Smooth muscle cell of bladder (primary cell): ENCODE measurements at places on chromosomes 4 and X. TPM values are rescaled to one million over a fixed set of nuclear protein-coding genes. Genes with fewer than 3 reads are reported as not detected.

P2RY8 gene
- total RNA-seq: not detected in 2 replicates

FHDC1 gene
- 0.18 and 0.28 TPM in 2 replicates for total RNA-seq

BCOR gene
- total RNA-seq: 7.3 TPM in 2 replicates

ATP6AP2 gene
- total RNA-seq: 147 and 196 TPM in 2 replicates

RAB9B gene
- 0.43 and 1.2 TPM in 2 replicates for total RNA-seq

PTCHD1 gene
- not detected in 2 replicates for total RNA-seq

GPR34 gene
- total RNA-seq: not detected in 2 replicates

PLXNB3 gene
- 1.3 and 3.9 TPM in 2 replicates for total RNA-seq

GRID2 gene
- not detected in 2 replicates for total RNA-seq

GUCY2F gene
- under 0.01 TPM in 1 of 2 replicates, not detected in the other for total RNA-seq

SSX1 gene
- 0.18 TPM in 1 of 2 replicates, not detected in the other for total RNA-seq

FMR1NB gene
- total RNA-seq: 0.14 TPM in 1 of 2 replicates, not detected in the other

GABRG1 gene
- total RNA-seq: not detected in 2 replicates

DMRTC1 gene
- total RNA-seq: not detected in 2 replicates

VCX3B gene
- total RNA-seq: not detected in 2 replicates

AREG gene
- 5.7 TPM in 1 of 2 replicates, not detected in the other for total RNA-seq

CMC4 gene
- total RNA-seq: 5.4 and 9.1 TPM in 2 replicates

STARD8 gene
- 0.43 and 1.3 TPM in 2 replicates for total RNA-seq

COL25A1 gene
- 0.55 and 0.57 TPM in 2 replicates for total RNA-seq

RBMX2 gene
- total RNA-seq: 30.2 and 37.5 TPM in 2 replicates

MAP7D2 gene
- total RNA-seq: under 0.01 and 0.09 TPM in 2 replicates

USP46 gene
- total RNA-seq: 19.8 and 34.0 TPM in 2 replicates

RGN gene
- 1.8 and 3.3 TPM in 2 replicates for total RNA-seq

MAGEA8 gene
- not detected in 2 replicates for total RNA-seq

FAT4 gene
- total RNA-seq: 8.1 TPM in 2 replicates

DDX53 gene
- not detected in 2 replicates for total RNA-seq

CLGN gene
- total RNA-seq: 5.8 and 7.5 TPM in 2 replicates

SHISA3 gene
- total RNA-seq: 0.28 and 0.65 TPM in 2 replicates

ARAP2 gene
- total RNA-seq: 1.3 and 1.4 TPM in 2 replicates

FDCSP gene
- not detected in 2 replicates for total RNA-seq

PKD2 gene
- total RNA-seq: 73.5 and 108 TPM in 2 replicates

F8A3 gene
- total RNA-seq: 0.55 and 1.3 TPM in 2 replicates

S100G gene
- not detected in 2 replicates for total RNA-seq

KIAA0232 gene
- total RNA-seq: 14.9 and 15.2 TPM in 2 replicates

CDX4 gene
- total RNA-seq: not detected in 2 replicates

STPG2 gene
- 0.09 and 0.14 TPM in 2 replicates for total RNA-seq

DNAAF6 gene
- not detected in 2 replicates for total RNA-seq

DCAF4L1 gene
- total RNA-seq: under 0.01 and 0.09 TPM in 2 replicates

CHST7 gene
- total RNA-seq: 9.3 and 11.4 TPM in 2 replicates

CSN1S1 gene
- not detected in 2 replicates for total RNA-seq

USP17L18 gene
- not detected in 2 replicates for total RNA-seq

KIT gene
- total RNA-seq: 0.37 and 0.43 TPM in 2 replicates

QRFPR gene
- not detected in 2 replicates for total RNA-seq

CABS1 gene
- not detected in 2 replicates for total RNA-seq

HMGN5 gene
- total RNA-seq: 0.46 and 1.00 TPM in 2 replicates

SPACA5B gene
- total RNA-seq: not detected in 2 replicates

COX7B2 gene
- total RNA-seq: not detected in 2 replicates

FBXL5 gene
- total RNA-seq: 105 and 108 TPM in 2 replicates

SMIM31 gene
- not detected in 2 replicates for total RNA-seq
